ENCODE measurements at places on chromosomes 2 and 18. TPM values are rescaled to one million over a fixed set of nuclear protein-coding genes. Genes with fewer than 3 reads are reported as not detected.

GRCh38 chr2:6968319-6969100 lies 51.3 kb downstream of the RNF144A start:
- DNase-seq: peak; percentile 63

DNA sequence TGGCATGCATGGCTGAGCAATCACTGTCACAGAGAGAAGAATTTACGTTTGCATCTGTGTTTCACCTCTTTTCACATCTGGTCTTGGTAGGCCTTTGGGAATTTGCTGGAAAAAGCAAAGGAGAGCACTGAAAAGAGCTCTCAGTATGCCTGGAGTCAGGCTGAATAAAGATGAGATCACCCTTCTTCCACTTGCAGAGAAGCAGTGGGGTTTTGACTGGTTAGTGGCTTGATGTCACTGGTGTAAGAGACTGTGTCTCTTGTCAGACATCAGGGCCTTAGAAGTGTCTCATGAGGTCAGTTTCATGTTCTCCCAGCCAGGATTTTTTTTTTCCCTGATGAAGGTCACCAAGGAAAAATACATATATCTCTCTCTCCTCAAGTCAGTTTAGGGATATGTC lies 353.8 kb downstream of the INSIG2 start:
- DNase-seq: no peak

GRCh38 chr2:182415771-182416170 lies 11.1 kb downstream of the PDE1A start:
- no peak for DNase-seq

DNA sequence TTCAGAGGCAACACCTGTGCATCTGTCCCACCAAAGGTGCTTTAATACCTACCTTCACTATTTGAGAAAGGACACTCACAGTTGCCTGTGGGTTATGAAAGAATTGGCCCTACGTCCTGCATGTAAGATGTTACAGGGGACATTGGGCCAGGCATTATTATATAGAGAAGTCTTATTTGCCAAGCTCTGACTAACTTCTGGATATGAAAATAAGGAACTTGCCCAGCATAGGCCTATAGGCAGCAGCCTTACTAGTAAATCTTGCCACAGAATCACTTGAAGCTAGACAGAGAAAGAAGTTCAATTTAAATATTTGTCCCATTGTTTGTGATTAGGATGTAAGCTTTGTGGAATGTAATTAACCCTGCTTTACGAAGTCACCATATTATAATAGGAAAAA lies 41.7 kb downstream of the NLRC4 start:
- no peak for DNase-seq

DNA sequence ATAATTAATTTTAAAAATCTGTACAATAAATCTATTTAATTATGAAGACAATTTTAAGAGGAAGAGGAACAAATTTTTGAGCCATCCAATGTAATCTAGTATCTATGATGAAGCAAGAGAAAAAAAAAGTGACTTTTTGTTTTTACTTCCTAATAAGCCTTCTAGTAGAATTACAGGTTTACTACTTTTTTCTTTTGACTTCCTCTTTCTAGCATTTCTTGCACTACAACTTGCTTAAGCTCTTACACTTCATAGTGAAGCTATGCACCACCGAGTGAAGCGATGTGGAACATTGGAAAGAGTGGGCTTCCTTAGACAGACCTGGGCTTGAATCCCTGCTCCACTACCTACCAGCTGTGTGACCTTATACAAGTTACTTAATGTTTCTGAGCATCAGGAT lies 2.1 kb downstream of the SERPINB2 start:
- no peak for DNase-seq

DNA sequence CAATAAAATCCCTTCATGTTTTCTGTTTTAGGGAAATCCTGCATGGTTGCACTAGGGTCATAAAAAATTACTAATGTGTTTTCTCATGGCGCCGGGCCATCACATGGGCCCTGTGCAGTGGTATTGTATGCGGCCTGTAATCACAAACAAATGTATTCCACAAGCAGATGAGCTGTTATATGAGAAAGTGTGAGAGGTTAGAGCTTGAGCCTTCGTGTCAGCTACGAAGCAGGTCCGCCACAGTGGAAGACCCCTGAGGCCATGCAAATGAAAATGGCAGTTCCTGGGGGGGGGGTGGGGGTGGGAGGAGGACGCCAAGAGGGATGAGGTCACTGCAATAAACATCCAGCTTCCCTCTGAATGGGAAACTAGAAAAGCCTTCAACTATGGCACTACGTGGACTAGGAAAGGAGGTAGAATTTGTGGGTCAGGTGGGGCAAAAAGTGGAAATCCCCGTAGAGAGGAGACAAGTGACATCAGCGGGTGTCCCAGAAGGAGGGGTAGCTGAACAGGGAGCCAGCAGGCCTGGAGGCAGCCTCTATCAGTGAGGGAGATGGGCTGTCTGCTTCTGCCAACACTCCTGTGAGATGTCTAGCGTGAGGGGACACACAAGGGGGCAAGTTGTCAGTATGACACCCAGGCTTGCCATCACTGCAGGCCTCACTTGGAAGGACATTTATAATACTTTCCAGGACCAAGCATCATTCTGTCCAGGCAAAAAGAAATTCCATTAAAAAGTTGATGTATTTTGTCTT lies 130.3 kb upstream of the CTAGE1 start:
- no peak for DNase-seq

GRCh38 chr18:78418379-78418778 lies 561.2 kb upstream of the SALL3 start:
- no peak for DNase-seq

- DNase-seq: no peak
Observed at GRCh38 chr18:22816266-22817176, 116.6 kb upstream of the RBBP8 start.

DNA sequence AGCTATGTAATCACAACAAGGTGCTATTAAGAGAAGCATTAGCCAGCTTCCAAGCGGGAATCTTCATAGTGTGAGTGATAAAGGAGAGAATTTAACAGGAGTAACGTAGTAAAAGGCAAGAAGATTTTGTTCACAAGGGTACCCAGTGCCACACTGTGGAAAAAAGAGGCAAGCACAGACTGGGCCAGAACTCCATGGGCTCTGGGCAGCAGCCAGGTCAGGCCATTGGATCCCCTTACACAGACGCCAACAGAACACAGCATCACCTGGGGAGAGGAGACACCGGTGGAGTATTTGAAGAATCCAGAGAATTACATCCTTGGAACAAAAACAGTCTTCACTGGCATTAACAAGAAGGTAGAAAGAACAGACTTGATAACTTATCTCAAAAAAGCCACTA lies 21.2 kb downstream of the AMER3 start:
- no peak for DNase-seq

The PTRHD1 gene
- 18.4 TPM for total RNA-seq

The DPYSL5 gene
- total RNA-seq: 54.6 TPM

The REG1B gene
- not detected for total RNA-seq

The PRKAG3 gene
- total RNA-seq: not detected

The SULT1C4 gene
- 10.5 TPM for total RNA-seq

The AGXT gene
- not detected for total RNA-seq

Measured in dorsolateral prefrontal cortex (tissue), 122 donors.